Transverse colon (tissue), 4 donors: ENCODE measurements at places on chromosomes 16 and 17. TPM values are rescaled to one million over a fixed set of nuclear protein-coding genes. Genes with fewer than 3 reads are reported as not detected.

Gene MAP3K14
- total RNA-seq = 13.8 TPM

Gene PIK3R6
- not detected for total RNA-seq

Gene HOXB5
- total RNA-seq = 10.5 TPM

Gene WNK4
- total RNA-seq = 54.2 TPM

DNA sequence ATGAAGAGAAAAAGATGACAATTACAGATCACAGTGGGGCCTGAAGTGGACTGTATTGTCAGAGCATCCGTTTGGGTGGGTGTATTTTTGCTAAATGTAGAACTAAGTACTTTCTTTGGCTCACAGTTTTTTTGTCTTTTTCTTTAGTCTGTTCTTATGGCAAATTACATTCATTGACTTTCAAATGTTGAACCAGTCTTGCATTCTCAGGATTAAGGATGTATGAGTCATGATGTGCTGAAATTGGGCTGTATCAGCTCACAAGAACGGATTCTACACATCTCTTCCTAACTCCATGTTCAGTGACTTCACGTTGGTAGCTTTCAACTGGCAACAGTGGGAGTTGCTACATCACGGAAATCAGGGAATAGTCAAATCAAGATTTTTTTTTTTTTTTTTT lies 66.5 kb downstream of the TEX2 start:
- H3K27me3 ChIP-seq = no peaks in the 10 kb centered on the region
- H3K4me3 ChIP-seq = no peak overlapping the region
- no peaks in the 10 kb centered on the region for H3K36me3 ChIP-seq
- DNase-seq = no peak

DNA sequence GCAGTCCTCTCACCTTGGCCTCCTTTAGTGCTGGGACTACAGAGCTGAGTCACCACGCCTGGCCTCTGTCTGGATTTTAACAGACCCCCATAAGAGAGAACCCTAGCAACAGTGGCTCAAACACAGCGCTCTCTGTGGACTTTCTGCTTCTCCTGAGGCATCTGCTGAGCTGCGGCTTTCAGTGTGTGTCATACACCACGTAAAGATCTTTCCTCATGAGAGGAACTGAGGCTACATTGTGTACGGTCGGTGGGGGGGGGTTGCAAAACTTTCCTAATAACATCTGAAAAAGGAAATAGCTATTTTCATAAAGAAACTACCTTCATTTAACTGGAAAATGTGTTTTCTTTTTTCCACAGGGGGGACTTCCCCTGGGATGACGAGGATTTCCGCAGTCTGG lies 32.9 kb downstream of the DEF8 start:
- no peaks in the 10 kb centered on the region for H3K4me1 ChIP-seq
- no peak for DNase-seq
- no peak overlapping the region for H3K4me3 ChIP-seq
- no peak overlapping the region for H3K27ac ChIP-seq
- H3K27me3 ChIP-seq = no peaks in the 10 kb centered on the region

DNA sequence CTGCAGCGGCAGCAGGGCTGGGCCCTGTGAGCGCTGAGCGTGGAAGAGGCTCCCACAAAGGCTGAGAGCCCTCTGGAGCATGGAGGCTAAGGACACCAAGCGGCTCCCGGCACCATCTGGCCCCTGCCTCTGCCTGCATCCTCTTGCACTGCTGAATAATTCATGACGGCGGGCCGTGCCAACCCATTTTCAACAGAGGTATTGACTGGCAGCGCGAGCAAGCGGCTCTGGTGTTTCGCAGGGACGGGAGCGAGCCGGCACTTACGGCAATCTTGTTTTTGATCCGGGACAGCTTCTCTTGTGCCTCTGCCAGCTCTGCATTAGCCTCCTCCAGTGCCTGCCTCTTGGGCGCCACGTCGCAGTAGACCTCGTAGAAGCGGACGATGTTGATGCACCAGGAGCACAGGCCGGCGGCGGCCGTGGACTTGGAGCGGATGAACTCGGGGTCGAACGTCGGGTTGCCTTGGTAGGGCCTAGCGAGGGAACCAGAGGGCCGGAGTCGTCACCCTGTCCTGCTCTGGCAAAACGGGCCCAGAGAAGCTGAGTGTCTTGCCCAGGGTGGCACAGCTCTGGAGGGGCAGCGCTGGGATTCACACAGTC lies 80.4 kb downstream of the PGS1 start:
- H3K27ac ChIP-seq = no peak overlapping the region
- no peaks in the 10 kb centered on the region for H3K4me1 ChIP-seq
- H3K4me3 ChIP-seq = no peak overlapping the region
- H3K36me3 ChIP-seq = no peaks in the 10 kb centered on the region

DNA sequence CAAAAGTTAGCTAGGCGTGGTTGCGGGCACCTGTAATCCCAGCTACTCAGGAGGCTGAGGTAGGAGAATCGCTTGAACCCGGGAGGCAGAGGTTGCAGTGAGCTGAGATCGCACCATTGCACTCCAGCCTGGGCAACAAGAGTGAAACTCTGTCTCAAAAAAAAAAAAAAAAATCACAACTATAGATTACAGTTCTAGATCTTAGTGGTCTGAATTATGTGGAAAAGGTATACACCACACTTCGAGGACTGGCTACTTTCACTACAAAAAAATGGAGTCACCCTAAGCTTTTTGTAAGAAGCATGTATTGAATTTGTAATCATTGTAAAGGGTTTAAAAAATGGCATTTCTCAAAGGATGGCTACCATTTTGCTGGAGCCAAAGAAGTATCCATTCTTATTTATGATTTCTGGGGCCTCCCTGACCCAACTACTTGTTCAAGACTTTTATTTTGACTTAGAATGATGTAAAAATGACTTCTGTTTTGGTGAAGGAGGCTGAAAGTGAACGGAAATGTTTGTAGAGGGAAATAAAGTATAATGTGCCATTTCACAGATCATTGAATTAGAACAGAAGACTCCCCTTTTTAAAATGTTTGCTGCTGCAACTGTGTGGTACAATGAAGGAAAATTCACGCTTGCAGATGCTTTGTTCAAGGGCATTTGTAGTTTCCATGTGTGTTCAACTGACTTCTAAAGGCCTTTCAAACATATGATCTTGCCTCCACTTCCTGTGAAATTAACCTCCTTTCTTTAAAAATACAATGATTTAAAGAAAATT lies 37.1 kb upstream of the NOL11 start:
- no peak for DNase-seq
- no peak overlapping the region for H3K27ac ChIP-seq
- H3K4me3 ChIP-seq = no peak overlapping the region
- no peaks in the 10 kb centered on the region for H3K27me3 ChIP-seq
- H3K36me3 ChIP-seq = no peaks in the 10 kb centered on the region

- no peaks in the 10 kb centered on the region for H3K4me1 ChIP-seq
- H3K27ac ChIP-seq = no peak overlapping the region
- peaks cover 17% of the 10 kb centered on the region for H3K27me3 ChIP-seq
- no peak overlapping the region for H3K4me3 ChIP-seq
- no peaks in the 10 kb centered on the region for H3K36me3 ChIP-seq
- peak; percentile 14 for DNase-seq
These were observed 197.3 kb upstream of the SDK2 start for GRCh38 chr17:73841431-73842060.

- H3K27me3 ChIP-seq = no peaks in the 10 kb centered on the region
- H3K4me1 ChIP-seq = no peaks in the 10 kb centered on the region
- H3K27ac ChIP-seq = no peak overlapping the region
These were observed 159.9 kb downstream of the CYB561 start for GRCh38 chr17:63286254-63286653.

DNA sequence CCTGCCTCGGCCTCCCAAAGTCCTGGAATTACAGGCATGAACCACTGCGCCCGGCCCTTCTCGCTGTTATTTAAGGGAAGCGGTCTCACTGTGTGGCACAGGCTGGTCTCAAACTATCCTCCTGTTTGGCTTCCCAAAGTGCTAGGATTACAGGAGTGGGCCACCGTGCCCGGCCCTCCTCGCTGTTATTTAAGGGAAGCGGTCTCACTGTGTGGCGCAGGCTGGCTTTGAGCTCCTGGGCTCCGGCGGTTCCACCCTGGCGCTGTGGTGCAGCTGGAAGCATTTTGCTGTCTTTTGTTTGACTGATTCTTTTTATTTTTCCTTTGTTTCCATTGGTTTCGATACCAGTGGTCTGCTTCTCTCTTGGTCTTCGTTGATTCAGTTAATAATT lies 40.7 kb downstream of the FOXK2 start:
- H3K36me3 ChIP-seq = no peaks in the 10 kb centered on the region
- no peak overlapping the region for H3K27ac ChIP-seq
- H3K4me3 ChIP-seq = no peak overlapping the region
- DNase-seq = no peak
- H3K4me1 ChIP-seq = peaks cover 15% of the 10 kb centered on the region
- no peaks in the 10 kb centered on the region for H3K27me3 ChIP-seq

GRCh38 chr17:68319410-68320162 lies 28.3 kb downstream of the ARSG start:
- no peak overlapping the region for H3K4me3 ChIP-seq
- no peaks in the 10 kb centered on the region for H3K36me3 ChIP-seq
- no peaks in the 10 kb centered on the region for H3K4me1 ChIP-seq
- DNase-seq = no peak
- H3K27me3 ChIP-seq = no peaks in the 10 kb centered on the region

GRCh38 chr16:78283548-78284251 lies 184.2 kb downstream of the WWOX start:
- H3K27me3 ChIP-seq = no peaks in the 10 kb centered on the region
- no peak overlapping the region for H3K4me3 ChIP-seq
- H3K27ac ChIP-seq = no peak overlapping the region
- peaks cover 17% of the 10 kb centered on the region for H3K4me1 ChIP-seq

DNA sequence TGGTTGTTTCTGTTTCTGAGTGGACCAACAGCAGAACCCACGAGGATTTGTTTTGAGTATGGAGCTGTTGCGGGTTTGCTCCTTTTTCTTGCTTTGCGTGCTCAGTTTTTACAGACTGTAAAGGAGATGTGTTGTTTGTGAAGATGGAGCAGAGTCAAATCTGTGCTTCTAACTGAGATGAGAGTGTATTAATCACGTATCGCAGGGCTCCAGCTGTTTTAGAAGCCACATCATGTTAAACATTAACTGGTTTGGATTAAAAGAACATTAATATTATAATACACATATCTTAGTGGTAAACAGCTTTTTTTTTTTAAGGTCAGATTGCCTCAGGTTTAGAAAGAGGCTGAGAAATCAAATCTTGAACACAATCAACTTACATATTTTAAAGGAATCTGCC lies 69.4 kb downstream of the YPEL2 start:
- no peaks in the 10 kb centered on the region for H3K27me3 ChIP-seq
- no peak for DNase-seq
- H3K36me3 ChIP-seq = no peaks in the 10 kb centered on the region
